ENCODE measurements at places on chromosomes 4 and X.

- no peak for DNase-seq
Observed at GRCh38 chrX:40615976-40616375, 7.3 kb upstream of the MPC1L start.

DNA sequence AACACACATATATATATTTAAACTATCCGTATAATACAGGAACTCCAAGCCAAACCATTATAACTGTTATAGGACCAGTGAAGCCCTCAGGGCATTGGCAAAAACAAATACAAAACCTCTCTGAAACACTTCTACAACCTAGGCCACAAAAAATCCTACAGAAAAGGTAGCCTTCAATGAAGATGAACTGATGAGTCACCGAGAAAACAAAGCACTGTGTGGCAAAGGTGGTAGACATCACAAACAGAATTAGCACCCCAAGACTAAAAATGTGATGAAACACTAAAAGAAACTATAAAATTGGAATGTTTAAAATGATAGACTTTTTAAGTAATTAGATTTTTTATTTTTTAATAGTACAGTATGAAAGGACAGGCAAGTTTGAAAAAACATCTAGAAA lies 5.5 kb upstream of the HSPA4L start:
- no peak for DNase-seq

DNA sequence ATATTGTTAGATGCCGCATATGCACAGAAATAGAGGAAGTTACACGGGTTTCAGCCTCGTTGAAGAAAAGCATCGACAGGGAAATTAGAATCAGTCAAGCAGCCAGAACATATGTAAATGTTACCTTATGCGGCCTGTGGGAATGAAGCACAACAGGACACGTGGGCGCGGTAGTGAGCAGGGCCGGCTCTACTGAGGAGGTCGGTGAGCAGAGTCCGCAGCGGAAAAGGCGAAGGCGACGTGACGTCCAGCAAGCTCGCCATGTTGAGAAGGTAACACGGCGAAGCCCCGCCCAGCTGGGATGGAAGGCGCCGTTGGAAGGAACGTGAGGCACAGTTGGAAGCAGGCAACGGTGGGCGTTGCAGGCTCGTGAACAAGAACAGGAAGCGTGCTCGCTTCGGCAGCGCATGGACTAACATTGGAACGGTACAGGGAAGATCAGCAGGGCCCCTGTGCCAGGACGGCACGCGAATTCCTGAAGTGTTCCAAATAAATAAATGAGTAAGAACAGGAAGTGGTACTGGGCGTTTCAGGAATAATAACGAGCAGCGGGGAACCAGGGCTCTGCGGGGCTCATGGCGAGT lies 54.6 kb downstream of the MTNR1A start:
- DNase-seq, result no peak

GRCh38 chr4:1030031-1030430 lies 18.6 kb downstream of the FGFRL1 start:
- DNase-seq, result peak; percentile 17

GRCh38 chr4:10204401-10205058 lies 87.9 kb upstream of the WDR1 start:
- no peak for DNase-seq

DNA sequence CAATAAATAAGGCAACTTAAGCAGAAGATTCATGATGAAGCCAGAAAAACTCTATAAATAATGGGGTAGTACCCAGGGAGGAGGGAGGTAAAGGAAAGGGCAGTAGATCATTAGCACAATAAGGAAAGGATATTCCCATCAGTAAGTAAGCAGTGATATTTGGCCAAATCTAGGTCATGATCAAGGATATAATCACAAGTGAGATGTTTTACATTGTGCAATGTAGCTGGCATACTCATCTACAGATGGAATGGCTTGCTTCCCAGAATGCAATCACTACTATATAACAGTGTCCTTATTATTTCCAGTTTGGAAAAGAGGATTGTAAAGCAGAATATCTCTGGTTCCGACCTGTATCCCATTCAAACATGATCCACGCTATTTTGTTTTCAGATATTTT lies 483.4 kb downstream of the RPA4 start:
- DNase-seq, result no peak

DNA sequence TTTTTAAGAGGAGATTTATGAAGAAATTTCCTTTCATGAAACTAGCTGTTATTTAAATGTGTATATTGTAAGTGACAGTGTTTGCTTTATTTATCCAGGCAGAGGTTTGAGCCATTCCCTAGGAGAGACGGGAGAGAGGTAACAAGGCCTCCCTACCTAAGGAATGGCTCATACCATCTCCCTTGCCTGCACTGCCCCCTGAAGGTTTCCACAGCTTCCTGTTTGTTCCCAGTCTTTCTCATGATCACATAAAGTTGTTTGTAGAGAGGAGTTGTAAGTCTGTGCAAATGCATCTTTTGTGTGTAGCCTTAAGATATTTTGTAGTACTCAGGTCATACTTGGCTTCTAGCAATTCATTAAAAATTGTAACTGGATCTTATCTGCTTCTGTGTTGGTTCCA lies 1504.5 kb upstream of the PCDH10 start:
- peak; percentile 8 for DNase-seq

DNA sequence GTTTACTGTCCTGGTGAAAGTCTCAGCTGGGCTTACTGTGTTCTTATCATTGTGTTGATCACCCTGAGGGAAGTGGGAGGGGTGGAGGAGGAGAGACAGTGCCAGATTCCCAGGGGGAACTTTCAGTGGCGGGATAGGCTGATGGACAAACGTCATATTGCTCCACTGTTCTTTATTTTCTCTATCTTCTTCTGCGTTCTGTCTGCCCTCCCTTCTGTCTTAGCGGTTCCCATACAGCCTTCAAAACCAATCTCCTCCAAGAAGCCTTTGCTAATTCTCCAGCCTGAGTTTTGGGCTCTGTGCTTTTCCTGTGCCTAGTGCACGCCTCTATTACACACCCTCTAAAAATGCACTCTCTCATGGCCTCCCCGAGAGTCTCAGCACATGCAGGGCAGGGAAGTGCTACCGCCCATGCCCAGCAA lies 448.7 kb upstream of the FAT1 start:
- no peak for DNase-seq

Measured in NCI-H524 (cell line).